ENCODE measurements at places on chromosomes 5 and 9.

- DNase-seq = no peak
These were observed 71.3 kb downstream of the KDM4C start for GRCh38 chr9:6829027-6829426.

DNA sequence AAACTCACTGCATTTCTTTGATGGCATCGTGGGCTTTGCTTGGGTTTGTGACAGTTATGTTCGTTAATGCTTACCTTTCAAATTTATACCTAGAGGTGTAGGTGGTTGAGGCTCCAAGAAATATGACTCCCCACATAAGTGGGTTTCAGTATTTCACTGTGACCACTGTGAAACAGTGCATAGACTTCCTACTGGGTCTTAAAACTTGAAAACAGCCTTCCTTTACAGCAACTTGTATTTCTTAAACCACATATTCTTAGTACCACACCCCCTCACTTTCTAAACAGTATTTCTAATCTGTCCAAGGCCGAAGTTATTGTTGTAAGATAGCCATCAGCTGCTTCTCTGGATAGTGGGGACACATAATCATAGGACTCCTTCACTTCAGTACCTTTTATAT lies 48.3 kb downstream of the TMEFF1 start:
- DNase-seq = no peak

GRCh38 chr5:96657068-96657467 lies 5.1 kb upstream of the CAST start:
- no peak for DNase-seq

DNA sequence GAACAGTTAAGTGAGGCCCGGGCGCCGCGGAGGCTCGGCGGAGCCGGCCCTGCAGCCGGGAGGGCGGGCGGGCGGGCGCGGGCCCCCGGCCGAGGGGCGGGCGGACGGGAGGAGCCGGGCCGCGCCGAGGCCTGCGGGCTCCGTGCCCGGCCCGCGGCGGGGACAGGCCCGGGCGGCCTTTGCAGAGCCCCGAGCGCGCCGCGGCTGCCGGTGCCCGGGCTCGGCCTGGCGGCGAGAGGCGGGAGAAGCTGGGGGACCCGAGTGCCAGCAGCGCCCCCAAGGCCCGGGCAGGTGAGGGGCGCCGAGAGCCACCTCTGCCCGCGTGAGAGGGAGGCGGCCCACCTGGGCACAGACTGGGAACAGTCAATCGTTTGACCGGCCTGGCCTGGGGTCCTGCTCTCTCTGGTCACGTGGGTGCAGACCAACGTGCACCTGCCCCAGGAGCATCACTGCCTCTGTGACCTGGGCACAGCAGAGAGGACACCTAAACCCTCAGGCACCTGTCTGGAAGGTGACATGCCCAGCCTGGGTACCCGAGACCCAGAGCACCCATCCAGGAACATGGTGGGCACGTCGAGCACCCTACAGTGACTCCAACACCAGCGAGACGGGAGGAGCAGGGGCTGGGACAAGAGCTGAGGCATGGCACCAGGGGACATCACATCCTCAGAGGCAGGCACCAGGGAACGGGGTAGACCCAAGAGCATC lies 531 bp downstream of the MVB12B start:
- DNase-seq = no peak

GRCh38 chr5:7040111-7040510 lies 326.9 kb downstream of the TENT4A start:
- no peak for DNase-seq

DNA sequence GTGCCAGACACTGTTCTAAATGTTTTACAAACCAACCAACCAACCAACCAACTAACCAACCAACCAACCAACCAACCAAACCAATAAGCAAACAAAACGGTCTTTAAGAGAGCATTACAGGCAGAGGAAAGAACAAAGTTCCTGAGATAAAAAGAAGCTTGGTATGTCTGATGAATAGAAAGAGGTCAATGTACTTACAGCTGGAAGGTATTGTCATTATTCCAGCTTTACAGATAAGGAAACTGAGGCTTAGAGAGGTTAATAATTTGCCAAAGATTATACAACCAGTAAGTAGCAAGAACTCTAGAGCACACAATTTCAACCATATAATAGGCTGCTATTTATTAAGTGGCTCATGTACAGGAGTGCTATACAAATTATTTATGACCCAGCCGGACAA lies 29.6 kb downstream of the C9orf57 start:
- no peak for DNase-seq

- no peak for DNase-seq
These were observed 37.4 kb downstream of the LHFPL2 start for GRCh38 chr5:78611126-78611605.
